LoVo (cell line): ENCODE measurements at places on chromosomes 2 and 18.

DNA sequence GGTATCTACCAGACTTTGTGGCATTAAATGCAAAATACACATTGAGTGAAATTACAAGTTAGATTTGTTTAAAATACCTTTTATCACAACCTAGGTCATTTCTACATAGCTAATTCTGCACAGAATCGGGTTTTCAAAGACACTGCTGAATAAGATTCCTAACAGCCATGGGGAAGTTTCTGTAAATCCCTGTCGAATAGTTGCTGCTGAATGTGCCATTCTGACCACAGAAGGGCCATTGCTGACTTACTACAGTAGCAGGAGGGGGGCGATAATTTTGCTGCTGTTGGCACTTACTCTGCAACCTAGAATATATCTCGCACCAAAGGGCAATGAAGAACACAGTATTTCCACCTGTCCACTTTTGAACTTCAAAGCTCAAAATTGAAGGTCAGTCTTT lies 232.8 kb downstream of the TCF4 start:
- DNase-seq = no peak

DNA sequence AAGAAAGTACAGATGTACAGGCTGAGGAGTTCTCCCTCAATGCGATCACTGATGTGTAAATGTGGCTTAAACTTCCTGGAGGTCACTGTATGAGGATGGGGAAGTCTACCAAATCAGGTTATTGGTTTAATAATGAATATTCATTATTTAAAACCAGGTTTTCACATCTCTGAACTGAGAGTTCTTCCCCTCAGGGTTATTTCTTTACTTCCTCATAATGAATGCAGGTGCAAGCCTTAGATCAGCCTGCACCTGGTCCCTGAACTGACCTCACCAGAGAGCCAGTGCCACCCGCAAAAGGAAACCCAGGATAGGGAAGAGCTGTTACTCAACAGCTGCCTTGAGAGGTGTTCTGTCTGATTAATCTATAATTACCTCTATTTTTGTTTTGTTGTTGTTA lies 369.0 kb downstream of the EPHA4 start:
- no peak for DNase-seq

- no peak for DNase-seq
Observed at GRCh38 chr2:144379851-144380311, 140.0 kb downstream of the ZEB2 start.

- DNase-seq = no peak
Observed at GRCh38 chr2:17317439-17317976, 200.7 kb downstream of the RAD51AP2 start.

- DNase-seq = no peak
Observed at GRCh38 chr2:71156573-71156972, 26.1 kb downstream of the MPHOSPH10 start.

GRCh38 chr2:221571551-221572218 lies 419 bp downstream of the EPHA4 start:
- peak; percentile 3 for DNase-seq

- DNase-seq = no peak
Observed at GRCh38 chr2:72145658-72146329, 1.9 kb downstream of the CYP26B1 start.

DNA sequence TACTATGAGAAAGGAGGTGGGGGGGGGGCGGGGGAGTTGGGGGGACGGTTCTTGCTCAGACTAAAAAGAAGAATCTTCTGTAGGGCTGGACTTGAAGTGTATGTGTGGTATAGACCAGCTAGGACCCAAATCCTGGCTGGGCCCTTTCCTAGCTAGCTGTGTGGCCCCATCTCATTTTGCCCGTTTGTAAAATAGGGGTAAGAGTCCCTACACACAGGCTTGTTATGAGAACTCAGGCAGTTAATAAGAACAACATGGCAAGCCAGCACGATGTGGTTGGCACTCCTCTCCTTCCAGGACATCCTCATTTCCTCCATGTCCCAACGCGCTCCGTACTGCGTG lies 1.1 kb downstream of the EVA1A start:
- no peak for DNase-seq

- peak; percentile 46 for DNase-seq
Observed at GRCh38 chr2:88038263-88039105, 17.1 kb downstream of the KRCC1 start.

DNA sequence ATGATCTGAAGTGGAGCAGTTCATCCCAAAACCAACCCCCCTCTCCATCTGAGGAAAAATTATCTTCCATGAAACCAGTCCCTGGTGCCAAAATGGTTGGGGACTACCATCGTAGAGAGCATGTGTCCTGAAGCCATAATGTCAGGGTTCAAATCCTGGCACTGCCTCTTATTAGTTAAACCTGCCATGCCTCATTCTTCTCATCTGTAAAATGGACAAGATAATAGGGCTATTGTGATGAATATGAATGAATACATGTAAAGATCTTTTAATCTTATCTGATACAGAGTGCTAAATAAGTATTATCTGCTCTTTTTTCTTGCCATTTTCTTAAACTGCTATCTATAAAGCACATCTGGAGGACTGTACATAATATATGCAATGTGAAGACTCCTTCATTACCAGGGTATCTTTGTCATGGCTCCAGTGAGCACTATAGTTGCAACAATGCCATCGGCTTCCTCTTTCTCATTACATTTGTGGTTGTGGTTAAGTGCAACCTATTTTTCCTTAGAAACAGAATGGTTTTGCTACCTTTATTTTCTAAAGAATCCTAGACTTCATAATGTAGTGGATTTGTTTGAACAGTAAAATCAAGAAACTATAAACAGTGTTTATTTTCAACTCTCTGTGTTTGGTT lies 27.0 kb downstream of the MFSD6 start:
- no peak for DNase-seq

GRCh38 chr2:232530626-232531260 lies 4.8 kb downstream of the CHRND start:
- DNase-seq = no peak

GRCh38 chr2:32714521-32714920 lies 86.7 kb downstream of the TTC27 start:
- no peak for DNase-seq

DNA sequence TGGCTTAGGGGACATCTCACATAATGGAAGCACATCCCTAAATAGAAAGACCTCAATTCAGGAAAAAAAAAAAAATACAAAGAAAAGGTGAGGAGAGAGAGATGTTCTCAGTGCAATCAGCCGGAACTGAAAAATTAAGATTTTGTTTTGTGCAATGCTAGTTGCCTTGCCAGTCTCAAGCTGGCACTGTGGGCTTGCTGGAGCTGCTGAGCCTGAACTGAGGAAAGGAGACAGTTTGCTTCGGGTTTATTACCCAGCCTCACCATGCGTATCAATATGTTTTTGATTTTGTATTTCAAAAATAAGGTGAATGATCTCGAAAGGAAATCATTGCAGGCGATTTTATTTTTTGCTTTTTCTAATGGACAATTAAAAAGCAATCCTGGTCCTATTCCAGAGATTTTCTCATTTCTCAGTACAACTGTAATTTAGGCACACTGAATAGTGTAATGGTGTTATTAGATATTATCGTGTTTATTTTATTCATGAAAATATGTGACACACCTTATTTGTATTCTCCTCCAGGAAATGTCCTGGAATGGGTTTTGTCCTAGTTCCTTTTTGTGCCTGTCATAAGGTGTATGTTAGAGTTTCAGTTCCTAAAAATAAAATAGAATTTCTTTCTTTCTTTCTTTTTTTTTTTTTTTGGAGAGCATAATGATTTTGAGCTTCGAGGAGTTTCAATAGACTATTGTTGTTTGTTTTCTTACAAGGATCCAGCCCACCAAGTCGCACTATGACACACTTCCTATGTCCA lies 72.8 kb upstream of the ZEB2 start:
- no peak for DNase-seq

GRCh38 chr2:150046211-150046610 lies 441.3 kb downstream of the RND3 start:
- no peak for DNase-seq

DNA sequence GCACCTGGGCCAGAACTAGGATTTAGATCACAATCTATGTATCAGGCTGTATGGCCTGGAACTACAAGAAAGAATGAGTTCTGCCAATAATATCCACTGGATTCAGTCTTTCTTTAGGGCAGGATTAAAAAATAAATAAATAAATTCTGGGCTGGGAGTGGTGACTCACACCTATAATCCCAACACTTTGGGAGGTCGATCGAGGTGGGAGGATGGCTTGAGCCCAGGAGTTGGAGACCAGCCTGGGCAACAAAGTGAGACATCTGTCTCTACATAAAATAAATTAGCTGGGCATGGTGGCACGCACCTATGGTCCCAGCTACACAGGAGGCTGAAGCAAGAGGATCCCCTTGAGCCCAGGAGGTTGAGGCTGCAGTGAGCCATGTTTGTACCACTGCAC lies 8.1 kb downstream of the AMMECR1L start:
- no peak for DNase-seq

- no peak for DNase-seq
Observed at GRCh38 chr2:73982140-73982617, 2.5 kb upstream of the TET3 start.

DNA sequence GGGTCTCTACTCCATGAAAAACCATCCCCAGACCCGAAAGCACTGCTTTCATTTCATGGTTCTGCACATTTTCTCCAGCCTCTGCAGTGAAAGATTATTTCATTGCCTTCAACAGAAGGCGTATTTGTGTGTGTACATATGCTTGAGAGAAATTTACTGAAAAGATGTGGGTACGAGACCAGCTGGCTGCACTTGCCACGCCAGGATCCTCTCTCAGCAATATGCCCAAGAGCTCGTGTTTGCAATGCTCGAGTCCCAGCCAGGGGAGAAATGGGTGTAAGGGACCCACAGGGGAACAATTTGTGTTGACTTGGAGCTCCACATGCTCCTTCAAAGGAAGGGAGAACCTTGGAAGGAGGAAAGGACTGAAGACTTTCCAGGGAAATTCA lies 37.3 kb downstream of the TMEM177 start:
- no peak for DNase-seq

- no peak for DNase-seq
Observed at GRCh38 chr18:53135654-53136053, 795.7 kb downstream of the DCC start.

GRCh38 chr18:78429127-78430108 lies 550.2 kb upstream of the SALL3 start:
- DNase-seq = no peak

GRCh38 chr2:143988082-143988481 lies 531.8 kb downstream of the ZEB2 start:
- DNase-seq = no peak

DNA sequence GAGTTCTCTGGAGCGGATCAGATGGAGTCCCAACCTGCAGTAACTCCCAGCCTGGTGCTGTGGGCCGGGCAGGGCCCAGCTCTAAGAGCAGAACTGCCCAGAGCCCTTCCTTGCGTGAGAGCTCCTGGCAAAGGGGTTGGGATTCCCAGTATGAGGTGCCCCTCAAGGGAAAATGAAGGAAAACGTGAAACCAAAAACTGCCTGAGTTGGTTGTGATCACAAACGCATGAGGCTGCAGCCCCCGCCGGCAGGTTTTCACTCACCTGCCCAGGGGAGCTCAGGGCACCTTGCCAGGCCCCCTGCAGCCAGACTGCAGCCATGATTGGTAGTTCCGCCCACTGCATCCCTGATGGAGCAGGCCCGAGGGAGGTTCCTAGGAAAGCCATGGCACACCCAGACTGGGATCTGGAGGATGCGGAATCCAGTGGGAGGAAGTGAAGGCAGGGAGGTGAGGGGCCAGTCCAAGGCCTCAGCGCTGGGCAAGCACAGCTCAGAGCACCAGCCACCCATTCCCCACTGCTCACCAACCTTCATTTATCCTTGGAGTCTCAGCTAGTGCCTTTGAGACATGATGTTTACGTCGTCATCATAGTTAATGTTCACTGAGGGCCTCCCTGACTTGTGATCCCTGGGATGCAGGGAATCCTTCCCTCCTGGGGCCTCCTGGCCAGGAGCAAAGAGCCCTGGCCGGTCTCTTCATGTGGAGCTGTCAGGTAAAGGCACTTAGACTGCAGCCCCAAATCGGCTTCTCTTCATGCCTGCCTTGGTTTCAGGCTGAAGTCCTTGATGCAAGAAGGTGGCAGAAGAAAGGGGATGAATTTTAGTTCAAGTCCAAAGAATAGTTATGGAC lies 103.2 kb downstream of the INHBB start:
- no peak for DNase-seq

DNA sequence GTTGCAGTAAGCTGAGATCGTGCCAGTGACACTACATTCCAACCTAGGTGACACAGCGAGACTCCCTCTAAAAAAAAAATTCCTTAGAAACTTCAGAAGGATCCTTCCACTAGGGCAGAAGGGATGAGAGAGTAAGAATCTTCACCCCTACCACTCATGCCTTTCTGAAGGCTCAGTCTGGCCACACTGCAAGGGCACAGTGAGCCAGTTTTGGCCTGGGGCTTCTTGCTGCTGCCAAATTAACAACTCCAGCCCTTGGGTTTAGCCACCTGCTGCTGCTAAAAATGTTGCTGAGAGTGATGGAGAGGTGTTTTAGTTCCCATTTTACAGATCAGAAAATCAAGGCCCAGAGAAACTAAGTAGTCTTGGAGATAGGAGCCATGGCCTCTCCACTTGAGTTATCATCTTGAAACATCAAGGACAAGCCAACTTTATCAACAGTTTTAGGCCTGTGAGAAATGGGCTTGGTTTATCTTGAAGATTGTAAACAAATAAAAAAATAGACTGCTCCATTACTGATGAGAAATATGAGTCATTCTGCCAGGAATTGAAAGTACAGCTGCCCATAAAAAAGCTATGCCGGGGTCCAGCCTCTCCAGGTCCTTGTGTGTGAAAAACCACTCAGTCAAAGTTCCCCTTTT lies 31.9 kb upstream of the CASP8 start:
- peak; percentile 60 for DNase-seq

DNA sequence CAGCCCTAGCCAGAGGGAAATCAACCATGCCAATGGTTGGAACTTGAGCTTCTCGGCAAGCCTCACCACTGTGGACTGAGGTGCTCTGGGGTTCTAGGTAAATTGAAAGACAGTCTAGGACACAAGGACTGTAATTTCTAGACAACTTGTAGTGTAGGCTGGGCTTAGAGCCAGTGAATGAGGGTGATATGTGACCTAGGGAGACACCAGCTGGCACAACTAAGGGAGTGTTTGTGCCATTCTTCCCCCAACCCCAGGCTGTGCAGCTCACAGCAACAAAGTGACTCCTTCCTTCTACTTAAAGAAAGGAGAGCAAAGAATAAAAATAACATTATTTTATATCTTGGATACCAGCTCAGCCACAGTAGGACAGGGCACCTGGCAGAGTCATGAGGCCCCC lies 1690.7 kb upstream of the TMEFF2 start:
- DNase-seq = no peak

- DNase-seq = no peak
Observed at GRCh38 chr18:50410008-50410407, 35.2 kb downstream of the SKA1 start.

GRCh38 chr18:25176518-25177042 lies 175.4 kb downstream of the ZNF521 start:
- DNase-seq = no peak

GRCh38 chr2:115807276-115807675 lies 1364.8 kb downstream of the DPP10 start:
- DNase-seq = no peak
